Activated CD4-positive, alpha-beta memory T cell treated with anti-CD3 and anti-CD28 coated beads, Interleukin-2, amount 10 ng/mL, durations not matched to agents 7 days and 5 days (primary cell): ENCODE measurements at places on chromosomes 4 and X. TPM values are rescaled to one million over a fixed set of nuclear protein-coding genes. Genes with fewer than 3 reads are reported as not detected.

Gene PAK3
- total RNA-seq, result 2.0 TPM

Gene F8A1
- total RNA-seq, result 61.8 TPM

Gene SULT1E1
- total RNA-seq, result not detected

Gene CLNK
- 0.10 TPM for total RNA-seq

Gene ZFP92
- 1.7 TPM for total RNA-seq

Gene EREG
- total RNA-seq, result not detected
